CD4-positive, CD25-positive, alpha-beta regulatory T cell (primary cell): ENCODE measurements at places on chromosomes 6 and 20. TPM values are rescaled to one million over a fixed set of nuclear protein-coding genes. Genes with fewer than 3 reads are reported as not detected.

GRCh38 chr20:57173986-57174385 lies 92.5 kb downstream of the BMP7 start:
- DNase-seq = no peak

DNA sequence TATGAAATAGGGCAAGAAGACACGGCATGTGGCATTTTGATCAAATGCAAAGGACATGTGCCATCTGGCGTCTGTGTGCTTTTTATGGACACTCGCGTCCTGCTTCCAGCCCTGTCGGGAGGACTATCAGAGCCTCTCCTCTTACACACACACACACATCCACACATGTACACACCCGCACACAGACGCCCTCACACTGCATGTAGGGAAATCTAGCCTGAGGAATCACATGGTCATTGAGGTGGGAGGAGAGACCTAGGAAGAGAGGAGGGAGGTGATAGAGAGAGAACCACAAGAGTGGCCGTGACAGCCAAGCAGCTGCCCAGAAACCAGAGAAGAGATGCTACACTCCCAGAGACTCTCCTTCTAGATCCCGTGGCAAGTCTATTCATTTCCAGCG lies 105.9 kb upstream of the CDYL start:
- DNase-seq = no peak

GRCh38 chr6:109296452-109296851 lies 85.8 kb downstream of the CD164 start:
- no peak for DNase-seq

GRCh38 chr20:3798373-3798768 lies 2.3 kb downstream of the CDC25B start:
- DNase-seq = no peak

GRCh38 chr20:48770700-48771442 lies 56.9 kb downstream of the PREX1 start:
- DNase-seq = no peak

- DNase-seq = peak; percentile 11
Observed at GRCh38 chr6:87808005-87808757, 106.1 kb upstream of the AKIRIN2 start.

GRCh38 chr6:25010176-25010575 lies 74.4 kb upstream of the RIPOR2 start:
- no peak for DNase-seq

GRCh38 chr6:119110601-119111548 lies 32.4 kb upstream of the FAM184A start:
- peak; percentile 73 for DNase-seq

GRCh38 chr6:159233365-159234101 lies 64.3 kb downstream of the FNDC1 start:
- no peak for DNase-seq

GRCh38 chr6:65000815-65001214 lies 706.2 kb downstream of the EYS start:
- DNase-seq = no peak

CBLN4 gene
- total RNA-seq = not detected

MOXD1 gene
- not detected for total RNA-seq

CGA gene
- total RNA-seq = 0.62 TPM

FOXS1 gene
- total RNA-seq = not detected
